Suppressor macrophage (primary cell): ENCODE measurements at places on chromosomes 4 and X.

- no peak for DNase-seq
Measured at GRCh38 chrX:119410027-119410819, 11.1 kb downstream of the SLC25A43 start.

DNA sequence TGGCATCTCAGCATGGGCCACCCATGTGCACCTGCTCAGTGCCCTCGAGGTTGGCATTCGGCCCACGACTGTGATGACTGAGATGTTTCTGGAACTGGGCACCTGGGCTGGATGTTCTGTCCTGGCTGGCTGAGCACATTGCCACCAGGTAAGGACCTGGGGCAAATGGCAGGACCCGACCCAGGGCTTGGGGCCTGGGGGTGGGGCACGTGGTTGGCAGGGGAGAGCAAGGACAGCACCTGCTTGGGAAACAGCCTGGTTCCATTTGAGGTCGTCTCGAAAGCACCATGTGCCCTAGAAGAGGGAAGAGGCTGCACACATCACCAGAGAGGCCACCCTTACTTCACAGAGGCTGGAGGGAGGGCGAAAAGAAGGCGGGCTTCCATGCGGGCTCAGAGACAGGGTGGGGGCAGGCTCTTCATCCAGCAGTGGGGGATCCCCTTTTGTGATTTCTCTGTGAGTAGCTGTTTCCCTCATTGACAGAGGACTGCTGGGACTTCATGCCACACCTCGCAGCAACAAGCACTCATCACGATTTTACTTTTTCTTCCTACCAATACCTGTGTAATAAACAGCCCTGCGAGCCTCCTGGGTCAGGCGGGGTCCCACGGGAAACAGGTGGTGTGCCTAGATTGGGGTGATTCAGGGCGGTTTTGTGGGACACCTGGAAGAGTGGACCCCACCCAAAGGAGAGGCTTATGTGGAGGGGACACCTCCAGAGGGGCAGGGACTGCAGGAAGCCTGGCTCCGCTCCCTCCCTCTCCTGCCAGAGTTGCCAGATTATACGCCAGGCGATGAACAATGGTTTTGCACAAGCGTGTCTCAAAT, 12.0 kb downstream of the TMEM187 start:
- DNase-seq: no peak

- DNase-seq: peak; percentile 24
Measured at GRCh38 chrX:65034668-65035445, 58.6 kb upstream of the ZC4H2 start.

DNA sequence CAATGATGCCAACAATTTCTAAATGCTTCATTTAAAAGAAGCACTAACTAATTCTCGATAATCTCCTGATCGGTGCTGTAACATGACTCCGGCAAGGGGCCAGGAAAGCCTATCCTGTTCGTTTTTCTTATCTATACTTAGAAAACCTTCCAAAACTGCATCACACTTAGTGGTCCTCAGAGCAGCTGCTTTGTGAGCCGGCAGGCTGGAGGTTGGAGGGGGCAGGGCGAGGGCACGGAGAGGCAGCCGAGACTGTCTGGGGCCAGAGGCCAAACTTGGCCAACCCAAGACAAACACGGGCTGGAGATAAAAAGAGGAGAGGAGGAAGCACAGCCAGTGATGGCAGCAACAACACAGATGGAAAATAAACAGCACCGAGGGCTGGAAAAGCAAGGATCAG, 455.7 kb downstream of the BCOR start:
- DNase-seq: no peak

DNA sequence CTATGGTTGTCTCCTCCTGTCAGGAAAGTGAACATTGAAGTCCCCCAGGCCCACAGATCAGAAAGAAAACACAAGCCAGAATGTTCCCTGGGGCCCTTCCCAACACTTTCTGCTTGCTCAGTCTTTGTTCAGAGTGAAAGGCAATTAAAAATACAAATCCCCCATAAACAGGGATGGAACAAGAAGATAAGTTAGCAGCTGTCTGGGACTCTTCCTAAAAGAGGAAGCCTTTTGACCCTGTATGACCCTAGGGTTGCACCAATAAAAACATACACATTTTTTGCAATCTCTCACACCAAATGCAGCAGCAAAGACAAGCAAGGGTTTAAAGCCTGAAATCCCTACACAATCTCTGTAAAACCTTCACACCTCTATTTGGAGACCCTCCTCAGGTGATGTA, 22.6 kb downstream of the IRF2 start:
- DNase-seq: peak; percentile 68

GRCh38 chr4:71752383-71753042, 31.4 kb downstream of the GC start:
- DNase-seq: no peak

DNA sequence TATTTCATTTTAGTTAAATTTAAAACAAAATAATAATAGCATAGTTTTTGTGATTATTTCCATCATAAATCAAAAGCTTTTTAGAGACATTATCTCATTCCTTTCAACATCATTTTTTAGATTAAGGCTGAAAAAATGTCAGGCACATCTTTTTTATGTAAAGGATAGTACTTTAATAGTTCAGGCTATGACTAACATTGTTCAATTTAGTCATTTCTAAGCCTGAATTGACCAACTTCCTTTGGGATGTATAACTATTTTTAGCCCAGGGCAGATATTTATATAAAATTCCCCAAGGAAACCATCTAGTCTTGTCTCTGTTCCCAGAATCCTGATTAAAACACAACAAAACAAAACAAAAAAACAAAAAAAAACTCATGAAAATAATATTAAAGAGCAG, 145.6 kb upstream of the PCDH18 start:
- DNase-seq: no peak

DNA sequence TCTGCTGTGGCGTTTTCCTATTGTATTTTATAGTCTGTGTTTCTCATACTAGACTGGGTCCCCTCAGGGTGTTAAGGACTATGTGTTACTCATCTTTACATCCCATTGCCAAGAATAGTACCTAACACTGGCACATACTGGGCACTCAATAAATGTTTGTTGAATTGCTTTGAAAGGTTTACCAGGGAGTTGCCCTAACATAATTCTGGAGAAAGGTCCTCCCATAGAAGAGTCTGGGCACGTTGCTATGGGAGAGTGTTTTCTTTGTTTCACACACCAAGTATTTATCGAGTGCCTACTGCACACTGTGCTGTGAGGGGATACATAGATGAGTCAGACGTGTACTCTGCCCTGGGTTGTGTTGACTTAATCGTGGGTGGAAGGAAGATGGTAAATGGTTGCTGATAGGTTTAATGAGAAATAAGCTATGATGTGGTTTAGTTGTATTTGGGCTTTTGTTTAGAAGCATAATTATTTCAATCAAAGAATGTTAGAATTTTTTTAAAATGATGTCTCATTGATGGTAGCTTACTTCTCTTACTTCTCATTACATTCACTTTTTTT, 42.9 kb downstream of the AFF1 start:
- no peak for DNase-seq

- DNase-seq: no peak
Measured at GRCh38 chrX:140180585-140180984, 215.3 kb upstream of the CXorf66 start.

GRCh38 chr4:2417765-2418649, at the start of gene ZFYVE28:
TSS of gene ZFYVE28 (minus strand) at chr4:2418645. CDS start at chr4:2418323, 322 bp downstream.
- DNase-seq: peak; percentile 14

DNA sequence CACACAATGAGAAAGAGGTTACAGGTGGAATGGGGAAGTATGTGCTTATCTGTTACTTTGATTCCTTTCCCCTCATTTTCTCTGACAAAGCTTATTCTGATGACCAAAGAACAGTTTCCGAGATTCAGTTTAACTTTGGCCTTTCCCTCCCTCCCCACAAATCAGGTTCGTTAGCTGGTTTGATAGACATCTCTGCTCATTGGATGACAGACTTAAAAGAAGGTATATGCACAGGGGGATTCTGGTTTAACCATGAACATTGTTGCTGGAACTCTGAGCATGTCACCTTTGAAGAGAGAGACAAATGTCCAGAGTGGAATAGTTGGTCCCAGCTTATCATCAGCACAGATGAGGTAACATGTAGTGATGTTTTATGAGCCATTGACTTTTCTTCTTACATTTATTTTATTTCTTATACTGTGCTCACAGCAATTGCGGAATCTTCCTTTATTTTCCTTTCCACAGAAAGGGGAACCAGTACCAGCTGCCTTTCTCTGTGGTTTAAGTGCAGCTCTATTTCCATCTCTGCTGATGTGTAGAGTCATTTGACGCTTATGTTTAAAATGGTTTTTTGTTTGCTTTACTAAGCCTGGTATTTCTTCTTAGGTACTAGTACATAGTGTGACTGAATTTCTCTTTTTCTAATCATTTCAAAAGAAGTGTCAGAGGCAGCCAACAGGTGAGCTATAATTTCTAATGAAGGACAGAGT, 125.0 kb downstream of the AKAP4 start:
- DNase-seq: peak; percentile 19

DNA sequence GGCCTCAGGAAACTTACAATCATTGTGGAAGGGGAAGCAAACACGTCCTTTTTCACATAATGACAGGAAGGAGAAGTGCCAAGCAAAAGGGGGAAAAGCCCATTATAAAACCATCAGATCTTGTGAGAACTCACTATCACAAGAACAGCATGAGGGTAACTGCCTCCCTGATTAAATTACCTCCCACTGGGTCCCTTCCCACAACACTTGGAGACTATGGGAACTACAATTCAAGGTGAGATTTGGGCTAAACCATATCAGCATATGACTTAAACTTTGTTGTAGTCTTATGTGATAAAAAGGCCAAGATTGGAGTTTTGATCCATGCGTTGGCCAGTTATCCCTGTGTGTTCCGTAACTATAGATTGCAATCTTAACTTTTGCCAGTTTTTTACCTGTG, 68.3 kb downstream of the C4orf33 start:
- no peak for DNase-seq

DNA sequence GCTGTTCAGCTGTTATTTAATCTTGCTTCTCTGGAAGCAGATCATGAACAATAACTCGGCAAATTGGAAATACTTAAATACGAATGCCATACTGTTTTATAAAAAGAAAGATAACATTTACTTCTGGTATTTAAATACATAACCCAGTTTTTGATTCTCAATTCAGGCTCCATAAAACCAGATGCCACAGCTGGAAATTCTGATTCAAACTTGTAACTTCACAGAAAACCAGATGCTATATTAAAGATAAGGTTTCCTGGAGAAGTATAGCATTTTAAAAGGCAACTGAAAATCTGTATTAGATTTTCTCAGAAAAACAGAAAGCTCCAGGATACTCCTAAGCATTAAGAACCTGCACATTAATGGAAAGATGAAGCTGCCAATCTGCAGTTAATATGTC, 40.2 kb downstream of the STX18 start:
- no peak for DNase-seq

- no peak for DNase-seq
Measured at GRCh38 chr4:180296036-180296599, 1947.1 kb upstream of the TENM3 start.

- no peak for DNase-seq
Measured at GRCh38 chr4:121873604-121874003, 3.3 kb upstream of the BBS7 start.

DNA sequence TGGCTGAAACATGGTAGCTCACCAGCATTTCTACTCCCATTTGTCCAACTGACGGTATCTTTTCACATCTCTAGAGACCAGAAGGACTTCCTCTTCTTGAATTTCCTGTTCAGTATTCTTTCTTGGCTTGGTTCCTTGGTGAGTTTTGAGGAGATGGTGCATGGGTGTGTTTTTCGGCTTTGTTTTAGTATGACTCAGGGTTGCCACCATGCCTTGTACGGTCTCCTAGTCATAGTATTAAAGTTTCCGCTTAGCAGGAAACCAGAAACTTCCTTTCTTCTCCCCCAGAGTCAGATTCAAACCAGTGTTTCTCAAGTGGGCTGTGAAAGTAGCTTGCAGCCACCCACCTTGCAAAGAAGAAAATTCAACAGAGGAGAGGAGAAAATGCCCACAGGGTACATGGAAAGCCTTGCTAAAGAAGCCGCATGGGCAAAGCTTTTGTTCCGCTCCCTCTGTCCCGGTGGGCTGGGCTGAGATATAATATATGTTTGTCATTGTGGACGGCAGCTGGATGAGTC, 5.7 kb downstream of the CD99 start:
- DNase-seq: peak; percentile 81

DNA sequence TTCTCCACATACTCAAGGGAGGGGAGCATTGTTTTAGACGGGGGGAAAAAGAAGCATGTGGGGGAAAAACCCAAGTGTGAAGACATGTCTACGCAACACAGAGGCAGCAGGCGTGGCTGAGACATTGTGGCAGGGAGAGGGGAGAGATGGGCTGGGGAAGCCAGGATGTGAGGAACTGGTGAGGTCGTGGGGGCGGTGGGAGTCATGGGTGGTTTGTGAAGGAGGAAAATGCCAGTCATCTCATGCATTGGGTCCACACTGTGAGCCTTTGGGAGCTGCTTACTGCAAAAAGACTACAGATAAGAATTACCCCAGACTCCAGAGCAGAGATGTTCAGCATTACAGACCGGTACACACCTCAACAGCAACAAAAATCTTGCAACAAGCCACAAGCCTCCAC, 2.1 kb downstream of the JAKMIP1 start:
- DNase-seq: no peak

DNA sequence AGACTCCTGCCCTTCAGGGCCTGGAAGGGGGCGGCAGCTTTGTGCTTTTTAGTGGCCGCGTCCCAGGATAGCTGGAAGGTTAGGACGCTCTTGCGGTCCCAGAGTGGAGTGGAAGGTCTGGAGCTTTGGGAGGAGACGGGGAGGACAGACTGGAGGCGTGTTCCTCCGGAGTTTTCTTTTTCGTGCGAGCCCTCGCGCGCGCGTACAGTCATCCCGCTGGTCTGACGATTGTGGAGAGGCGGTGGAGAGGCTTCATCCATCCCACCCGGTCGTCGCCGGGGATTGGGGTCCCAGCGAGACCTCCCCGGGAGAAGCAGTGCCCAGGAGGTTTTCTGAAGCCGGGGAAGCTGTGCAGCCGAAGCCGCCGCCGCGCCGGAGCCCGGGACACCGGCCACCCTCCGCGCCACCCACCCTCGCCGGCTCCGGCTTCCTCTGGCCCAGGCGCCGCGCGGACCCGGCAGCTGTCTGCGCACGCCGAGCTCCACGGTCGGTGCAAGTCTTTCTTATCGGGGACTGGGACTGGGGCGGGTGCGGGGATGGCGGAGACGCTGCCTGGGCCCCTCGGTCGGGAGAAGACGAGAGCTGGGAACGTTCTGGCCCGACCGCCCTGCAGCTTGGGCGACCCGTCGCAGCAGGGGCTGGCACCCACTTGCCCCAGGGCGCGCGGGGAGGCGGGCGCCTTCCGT, at the start of gene EDNRA:
EDNRA (plus strand) TSS at position 207 of the 686 bp plus-strand sequence. CDS start 4,585 bp downstream, outside the sequence.
- no peak for DNase-seq

GRCh38 chr4:139227729-139228404, 50.8 kb upstream of the ELF2 start:
- DNase-seq: no peak

DNA sequence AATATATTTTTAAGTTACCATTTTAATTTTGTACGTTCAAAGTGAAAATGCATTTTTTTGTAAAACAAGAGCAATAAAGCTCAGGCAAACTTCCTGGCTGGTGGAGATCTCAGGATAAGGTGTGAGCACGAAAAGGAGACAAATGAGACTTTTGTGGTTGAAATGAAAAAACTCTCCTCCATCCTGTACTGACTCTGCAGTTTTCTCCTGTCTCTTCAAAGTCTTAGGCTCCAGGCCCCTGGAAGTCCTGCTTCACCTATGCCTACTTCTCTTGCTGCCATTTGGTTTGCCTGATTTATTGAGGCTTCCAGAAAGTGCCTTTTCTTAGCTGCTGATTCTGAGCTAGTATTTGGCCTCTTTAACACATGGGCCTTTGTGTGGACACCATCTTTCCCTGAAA, 77.7 kb downstream of the MAML3 start:
- DNase-seq: no peak
